Activated naive CD4-positive, alpha-beta T cell (primary cell): ENCODE measurements at places on chromosomes 2 and 18.

- DNase-seq = peak; percentile 29
These were observed 8.2 kb downstream of the SLC35F6 start for GRCh38 chr2:26772064-26773001.

DNA sequence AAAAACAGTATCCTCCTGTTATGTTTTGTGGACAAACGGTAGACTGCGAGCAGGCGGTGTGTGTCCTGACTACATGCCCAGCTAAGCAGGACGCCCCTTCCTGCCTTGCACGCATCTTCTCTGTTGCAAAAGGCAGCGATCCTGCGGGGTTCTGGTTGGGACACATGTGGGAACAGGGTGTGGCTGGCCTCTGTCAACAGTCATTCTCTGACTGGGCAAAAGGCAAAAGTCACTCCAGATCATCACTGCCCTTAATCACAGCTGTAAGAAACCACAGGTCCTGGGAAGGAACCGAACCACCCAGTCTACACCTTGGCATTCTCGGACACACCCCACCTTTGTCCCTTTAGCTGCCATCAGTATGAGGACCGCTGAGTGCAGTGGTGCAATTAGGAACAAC is 44.3 kb upstream of the TMEM87B start:
- DNase-seq = no peak

GRCh38 chr2:79740879-79741443 is 228.1 kb downstream of the CTNNA2 start:
- DNase-seq = no peak

- DNase-seq = no peak
These were observed 150.1 kb downstream of the TNS1 start for GRCh38 chr2:217852555-217853211.

- DNase-seq = no peak
These were observed 120.5 kb upstream of the HS6ST1 start for GRCh38 chr2:128439031-128439790.

DNA sequence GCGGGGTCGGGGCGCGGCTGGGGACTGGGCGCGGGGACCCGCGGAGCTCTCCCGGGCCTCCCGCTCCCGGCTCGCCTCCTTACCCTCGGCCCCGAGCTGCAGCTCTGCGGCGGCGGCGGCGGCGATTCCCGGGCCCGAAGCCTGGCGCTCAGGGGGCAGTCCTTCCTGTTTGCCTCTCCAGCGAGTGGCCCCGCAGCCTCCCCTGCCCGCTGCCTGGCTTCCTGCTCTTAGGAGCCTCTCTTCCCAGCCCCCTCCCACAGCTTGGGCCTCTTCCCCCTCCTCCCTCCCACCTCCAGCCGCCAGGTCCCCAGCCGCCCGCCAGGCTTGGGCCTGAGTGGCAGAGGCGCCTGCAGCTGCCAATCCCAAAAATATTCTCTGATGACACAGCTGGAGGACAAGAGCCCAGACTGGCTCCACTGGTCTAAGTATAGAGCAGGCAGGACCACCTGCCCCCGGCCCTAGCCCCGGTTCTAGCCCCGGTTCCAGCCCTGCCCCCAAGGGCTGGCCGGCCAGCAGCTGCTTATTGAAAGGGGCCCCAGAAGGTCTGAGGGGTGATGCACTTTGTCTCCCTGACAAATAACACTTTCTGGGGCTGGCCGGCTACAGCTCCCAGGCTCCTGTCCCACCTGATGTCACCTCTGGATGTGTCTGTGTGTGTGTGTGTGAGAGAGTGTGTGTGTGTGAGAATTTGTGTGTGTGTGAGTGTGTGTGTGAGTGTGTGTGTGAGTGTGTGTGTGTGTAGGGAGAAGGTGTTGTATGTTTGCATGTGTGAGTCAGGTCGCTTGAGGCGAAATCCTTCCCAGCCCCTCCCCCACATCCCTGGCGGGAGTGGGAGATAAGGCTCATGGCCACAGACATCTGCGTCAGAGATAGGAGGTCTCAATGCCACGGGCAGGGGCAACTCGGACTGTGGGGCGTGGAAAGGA is at the start of gene OBSL1:
TSS of gene OBSL1 (minus strand) at position 229 of the 926 bp plus-strand sequence. CDS start 307 bp downstream, outside the sequence.
- no peak for DNase-seq

- no peak for DNase-seq
These were observed 10.4 kb downstream of the PAIP2B start for GRCh38 chr2:71216501-71216900.

- DNase-seq = no peak
These were observed 56.5 kb downstream of the MGAT5 start for GRCh38 chr2:134310107-134311079.

DNA sequence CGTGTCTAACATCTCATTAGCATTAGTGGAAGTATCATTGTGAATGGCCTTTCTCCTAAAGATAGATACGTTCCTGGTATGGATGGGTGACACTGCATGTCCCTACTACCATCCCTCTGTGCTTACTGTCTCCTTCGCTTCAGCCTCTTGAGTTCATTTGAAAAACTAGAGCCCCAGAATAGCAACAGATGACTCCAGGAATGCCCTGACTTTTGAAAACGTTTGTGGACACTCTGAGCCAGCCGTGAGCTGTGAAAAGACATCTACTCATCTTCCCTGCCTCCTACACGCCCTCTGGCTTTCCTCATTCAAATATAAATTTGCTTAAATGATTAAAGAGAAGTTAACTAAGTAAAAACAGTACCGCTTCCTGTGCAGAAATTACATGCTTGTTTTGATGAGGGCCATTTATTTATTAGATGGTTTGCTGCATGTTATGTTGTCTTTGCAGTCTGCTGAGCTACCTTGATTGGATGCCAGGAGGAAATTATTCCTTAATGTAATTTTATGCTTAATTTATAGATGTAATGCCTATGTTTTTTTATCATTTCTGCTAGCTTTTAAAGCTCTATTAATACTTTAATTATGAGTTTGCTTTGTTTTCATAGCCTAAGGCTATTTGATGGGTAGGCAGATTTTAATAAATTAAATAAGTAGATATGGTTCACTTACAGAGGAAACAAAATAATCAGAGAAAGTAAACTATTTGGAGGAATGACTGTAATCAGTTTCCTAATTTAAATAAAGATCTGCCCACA is 32.1 kb upstream of the MYO3B start:
- DNase-seq = no peak

- no peak for DNase-seq
These were observed 105.7 kb upstream of the LINC00305 start for GRCh38 chr18:64254399-64255093.

GRCh38 chr18:57887543-57888383 is 84.6 kb upstream of the ATP8B1 start:
- no peak for DNase-seq

- no peak for DNase-seq
These were observed 55.7 kb downstream of the CCDC93 start for GRCh38 chr2:117958186-117958585.

GRCh38 chr2:38835990-38836389 is 39.7 kb downstream of the DHX57 start:
- DNase-seq = no peak

DNA sequence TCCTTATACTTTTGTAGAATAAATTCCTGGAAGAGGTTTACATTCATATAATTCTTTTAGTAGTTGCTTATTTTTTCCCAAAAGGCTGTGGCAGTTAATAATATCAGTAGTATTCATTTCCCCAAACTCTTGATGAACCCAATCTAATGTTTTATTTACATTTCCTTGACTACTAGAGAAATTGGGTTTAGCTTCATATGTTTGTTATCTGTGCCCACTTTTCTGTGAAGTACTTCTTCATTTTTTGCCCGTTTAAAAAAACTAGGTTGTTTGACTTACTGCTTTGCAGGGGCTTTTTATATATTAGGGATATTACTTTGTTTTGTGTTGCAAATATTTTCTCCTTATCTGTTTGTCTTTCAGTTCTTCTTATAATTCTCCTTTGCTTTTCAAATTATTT is 17.2 kb downstream of the RALB start:
- no peak for DNase-seq
